H9 (cell line): ENCODE measurements at places on chromosomes 7 and 10. TPM values are rescaled to one million over a fixed set of nuclear protein-coding genes. Genes with fewer than 3 reads are reported as not detected.

DNA sequence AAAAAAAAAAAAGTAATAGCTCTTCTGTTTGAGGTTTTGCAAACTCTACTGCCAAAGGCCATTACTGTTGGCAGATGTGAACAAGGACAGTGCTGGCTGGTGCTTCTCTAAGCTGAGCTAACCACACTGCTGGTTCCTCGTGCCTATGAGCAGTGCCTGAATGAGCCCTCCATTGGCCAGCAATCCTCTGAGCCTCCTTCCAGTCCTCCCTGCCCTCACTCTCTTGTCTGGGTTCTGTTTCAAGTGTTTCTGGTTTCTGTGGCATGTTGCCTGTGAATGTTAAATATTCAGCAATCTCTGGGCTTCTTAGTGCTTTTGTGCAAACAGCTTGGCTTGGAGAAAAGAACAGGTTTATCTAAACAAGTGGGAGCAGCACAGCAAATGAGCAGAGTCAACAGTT is 161.3 kb upstream of the AUTS2 start:
- no peak for DNase-seq

CALML5 gene
- not detected in 2 replicates for total RNA-seq

PPP1R9A gene
- 17.0 and 17.3 TPM in 2 replicates for total RNA-seq

DNA sequence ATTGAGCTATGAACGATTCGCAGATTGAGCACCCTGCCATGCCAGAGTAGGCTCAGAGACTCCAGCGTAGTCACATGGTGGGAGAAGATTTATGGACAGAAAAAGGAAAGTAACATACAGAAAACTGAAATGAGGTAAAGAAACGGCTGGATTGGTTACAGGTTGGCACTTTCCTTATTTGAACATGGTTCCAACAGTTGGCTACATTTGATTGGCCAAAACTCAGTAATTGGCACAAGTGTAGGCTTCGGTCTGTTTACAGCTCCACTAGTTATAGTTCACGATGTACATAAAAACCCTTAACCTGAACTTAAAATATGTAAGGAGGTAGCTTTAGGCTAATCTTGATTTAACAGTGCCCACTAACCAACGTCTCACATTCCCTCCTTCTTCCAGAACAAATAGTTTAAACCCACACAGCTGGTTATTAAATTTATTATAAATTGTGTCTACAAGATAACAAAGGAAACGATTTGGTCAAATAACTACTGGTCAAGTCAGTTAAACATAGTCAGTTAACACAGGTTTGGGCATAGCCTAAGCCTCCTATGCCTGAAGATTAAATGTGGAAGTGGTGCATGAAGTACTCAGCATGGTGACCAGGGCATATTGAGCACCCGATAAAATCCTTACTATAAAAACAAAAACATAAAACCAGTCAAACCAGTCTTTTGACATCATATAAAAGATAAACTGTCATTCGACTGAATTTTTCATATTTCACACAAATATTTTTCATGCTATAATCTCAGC is 17.9 kb upstream of the MTERF1 start:
- no peak for DNase-seq

- no peak for DNase-seq
These were observed 196.0 kb upstream of the C7orf33 start for GRCh38 chr7:148394582-148394981.

DNA sequence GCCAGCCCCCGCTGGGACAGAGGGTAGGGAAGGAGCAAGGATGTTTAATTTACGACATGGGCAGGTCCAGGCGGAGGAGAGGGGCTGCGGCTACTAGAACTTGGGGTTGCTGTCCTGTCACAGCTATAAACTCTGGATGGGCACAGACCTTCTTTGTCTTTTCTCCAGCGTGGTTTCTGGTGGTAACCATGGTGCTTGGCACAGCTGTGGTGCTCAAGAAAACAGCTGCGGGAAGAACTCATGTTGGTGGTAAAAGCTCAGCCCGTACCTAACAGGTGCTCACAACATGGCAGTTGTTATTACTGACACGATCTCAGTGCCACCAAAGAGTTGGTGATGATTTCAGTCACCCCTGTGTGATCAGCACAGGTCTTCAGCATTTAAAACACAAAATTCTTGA is 13.8 kb downstream of the BAIAP2L1 start:
- DNase-seq: no peak

DNA sequence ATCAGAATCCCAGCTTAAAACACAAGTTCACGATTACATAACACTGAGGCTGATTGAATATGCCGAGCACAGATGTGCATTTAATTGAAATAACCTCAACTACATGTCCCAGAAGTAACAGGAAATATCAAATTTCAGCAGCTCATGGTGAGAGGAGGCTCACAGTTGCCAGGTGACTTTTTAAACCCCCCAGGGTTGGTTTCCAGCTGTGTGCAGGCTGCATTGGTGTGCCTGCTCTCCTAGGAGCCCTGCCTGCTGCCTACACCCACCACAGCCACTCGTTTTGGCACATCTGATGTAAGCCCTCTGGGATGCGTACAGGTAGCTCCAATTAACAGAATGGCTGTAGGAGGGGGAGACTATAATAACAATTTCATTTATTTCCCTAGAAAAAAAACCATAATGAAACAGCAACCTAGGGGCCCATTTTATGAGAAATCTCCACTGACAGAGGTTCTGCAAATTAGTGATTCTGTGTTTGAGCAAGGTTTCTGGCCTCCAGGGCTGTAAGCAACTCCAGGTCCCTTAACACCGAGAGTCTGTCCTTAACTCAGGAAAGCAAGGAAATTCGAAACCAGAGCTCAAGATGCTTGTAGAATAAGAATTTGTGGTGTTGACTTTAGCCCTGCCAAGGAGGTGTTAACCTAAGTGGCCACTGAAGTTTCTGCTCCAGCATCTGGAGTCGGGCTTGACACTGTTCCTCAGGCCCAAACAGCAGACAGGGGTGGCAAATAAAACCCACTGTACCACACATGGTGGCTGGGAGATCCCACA is 161.9 kb downstream of the BMPER start:
- peak; percentile 39 for DNase-seq

DNA sequence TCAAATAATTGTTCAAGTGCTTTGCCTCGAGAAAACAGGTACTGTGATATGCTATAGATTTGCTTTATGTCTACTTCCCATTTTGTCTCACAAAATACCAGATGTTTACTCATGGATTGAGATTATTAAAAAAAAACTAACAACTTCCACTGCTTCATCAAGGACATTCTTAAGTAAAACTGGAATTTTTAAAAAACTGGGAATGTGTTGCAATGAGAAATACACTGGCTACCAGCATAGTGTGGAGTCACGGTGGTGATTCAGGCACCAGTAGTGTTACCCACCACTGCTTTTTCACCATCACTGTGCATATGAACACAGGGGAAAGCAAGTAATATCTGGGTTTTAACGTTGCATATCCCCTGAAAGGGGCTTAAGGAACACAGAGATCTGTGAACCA is 21.2 kb downstream of the FIGNL1 start:
- no peak for DNase-seq

- DNase-seq: peak; percentile 56
These were observed 744 bp downstream of the FRAT2 start for GRCh38 chr10:97333601-97334369.

- no peak for DNase-seq
These were observed 9.6 kb downstream of the PKD1L1 start for GRCh38 chr7:47938574-47939165.

DNA sequence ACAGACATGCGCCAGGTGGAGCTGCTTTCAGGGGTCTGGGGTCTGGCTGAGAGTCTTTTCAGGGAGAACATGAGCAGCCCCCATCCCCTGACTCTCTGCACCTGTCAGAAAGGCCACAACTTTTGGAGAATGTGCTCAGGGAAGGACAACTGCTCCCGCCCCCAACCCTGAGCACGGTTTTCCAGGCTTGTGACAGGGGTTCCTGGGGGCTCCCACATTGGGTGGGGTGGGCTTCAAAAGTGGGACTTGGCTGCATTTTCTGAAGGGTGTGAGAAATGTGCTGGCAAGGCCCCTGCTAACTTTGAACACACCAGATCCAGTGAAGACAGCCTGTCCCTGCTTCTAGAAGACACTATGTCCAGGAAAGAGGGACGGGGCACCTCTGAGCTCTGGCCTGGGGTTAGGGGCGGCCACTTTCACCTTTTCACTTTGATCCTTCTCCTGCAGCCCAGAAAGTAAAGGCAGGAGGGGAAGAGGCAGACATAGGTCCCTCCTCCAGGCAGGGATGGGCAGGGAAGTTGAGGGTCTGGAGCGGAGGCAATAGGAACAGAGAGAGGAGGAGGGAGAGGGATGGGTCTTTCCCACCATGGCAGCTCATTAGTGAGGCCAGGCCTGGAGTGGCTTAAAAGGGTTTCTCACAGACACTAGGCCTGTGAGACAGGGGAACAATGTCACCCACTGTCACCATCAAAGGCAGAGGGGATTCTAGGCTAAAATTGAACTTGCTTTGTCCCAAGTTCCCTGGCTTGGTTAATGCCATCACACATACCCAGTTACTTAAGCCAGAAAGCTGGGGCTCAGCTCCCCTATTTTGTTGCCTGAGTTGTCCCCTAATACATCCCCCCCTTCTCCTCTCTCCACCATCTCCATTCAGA is 1.5 kb downstream of the KCP start:
- DNase-seq: peak; percentile 32

PTPRN2 gene
- 5.2 and 5.7 TPM in 2 replicates for total RNA-seq

- DNase-seq: no peak
These were observed 21.2 kb downstream of the RHEB start for GRCh38 chr7:151498495-151498894.

DNA sequence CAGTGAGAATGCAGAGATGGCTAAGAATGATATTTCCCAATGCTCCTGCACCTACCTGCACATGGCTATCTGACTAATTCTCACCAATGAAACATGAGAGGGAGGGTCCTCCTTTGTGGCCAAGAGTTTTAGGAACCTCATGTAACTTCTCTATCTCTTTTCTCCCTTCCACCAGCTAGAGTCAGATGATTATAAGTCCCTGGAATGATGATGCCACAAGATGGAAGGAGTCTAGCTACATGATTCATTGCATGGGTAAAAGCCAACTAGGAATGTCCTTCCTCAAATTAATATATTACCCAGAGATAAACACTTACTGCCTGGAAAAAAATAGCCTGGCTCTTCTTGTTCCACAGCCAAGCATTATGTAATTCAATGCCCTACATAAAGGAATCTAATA is 55.1 kb upstream of the AASS start:
- no peak for DNase-seq

DNA sequence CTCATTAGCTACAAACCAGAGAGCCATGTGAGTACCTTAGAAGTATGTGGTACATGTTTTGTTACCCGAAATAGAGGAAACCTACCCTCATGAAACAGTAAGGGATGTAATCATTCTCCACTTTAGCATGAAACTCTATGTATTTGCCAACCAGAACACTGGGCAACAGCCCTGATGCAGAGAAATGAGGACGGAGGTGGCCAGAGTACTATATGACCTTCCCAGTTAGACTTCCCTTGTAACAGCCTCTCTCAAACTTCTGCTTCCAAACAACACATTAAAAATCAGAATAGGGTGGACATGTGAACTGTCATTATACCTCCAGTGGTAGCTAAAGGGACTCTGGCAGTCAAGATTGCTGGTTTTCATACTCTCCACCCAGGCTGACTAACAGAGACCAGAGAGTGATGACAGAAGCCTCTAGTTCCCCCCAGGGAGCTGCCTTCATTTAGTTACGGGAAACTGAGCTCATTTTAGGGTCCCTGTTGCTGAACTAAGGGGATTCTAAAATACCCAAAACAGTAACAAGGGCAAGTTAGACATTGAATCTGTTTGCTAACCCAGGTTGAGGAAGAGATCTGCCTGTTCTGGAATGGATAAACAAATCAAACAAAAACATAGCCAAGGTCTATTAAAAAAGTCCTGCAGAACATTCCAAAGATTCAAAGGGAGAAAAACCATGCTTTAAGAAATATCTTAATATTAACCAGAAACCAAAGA is 83.1 kb downstream of the VPS41 start:
- no peak for DNase-seq

FANK1 gene
- total RNA-seq: 0.39 and 0.68 TPM in 2 replicates

DNA sequence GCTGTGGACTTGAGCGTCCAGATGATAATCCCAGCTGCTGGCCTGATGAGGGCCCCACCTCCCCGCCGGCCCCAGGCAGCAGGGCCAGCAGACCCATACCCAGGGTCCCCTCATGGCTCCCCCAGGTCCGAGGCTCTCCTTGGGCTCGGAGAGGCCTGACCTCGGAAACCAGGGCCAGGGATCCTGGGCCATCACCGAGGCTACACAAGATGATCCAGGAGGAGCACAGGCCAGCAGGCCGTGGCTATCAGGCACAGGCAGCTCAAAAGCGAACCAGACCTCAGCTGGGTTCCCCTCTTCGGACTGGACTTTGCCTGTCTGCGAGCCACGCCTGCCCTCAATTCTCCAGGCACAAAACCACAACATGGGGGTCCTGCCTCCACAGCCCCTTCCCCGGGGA is 17.4 kb downstream of the PDGFA start:
- no peak for DNase-seq

GRCh38 chr7:144391014-144391413 is 12.5 kb downstream of the NOBOX start:
- DNase-seq: peak; percentile 23
